ENCODE measurements at places on chromosomes 5 and 9.

DNA sequence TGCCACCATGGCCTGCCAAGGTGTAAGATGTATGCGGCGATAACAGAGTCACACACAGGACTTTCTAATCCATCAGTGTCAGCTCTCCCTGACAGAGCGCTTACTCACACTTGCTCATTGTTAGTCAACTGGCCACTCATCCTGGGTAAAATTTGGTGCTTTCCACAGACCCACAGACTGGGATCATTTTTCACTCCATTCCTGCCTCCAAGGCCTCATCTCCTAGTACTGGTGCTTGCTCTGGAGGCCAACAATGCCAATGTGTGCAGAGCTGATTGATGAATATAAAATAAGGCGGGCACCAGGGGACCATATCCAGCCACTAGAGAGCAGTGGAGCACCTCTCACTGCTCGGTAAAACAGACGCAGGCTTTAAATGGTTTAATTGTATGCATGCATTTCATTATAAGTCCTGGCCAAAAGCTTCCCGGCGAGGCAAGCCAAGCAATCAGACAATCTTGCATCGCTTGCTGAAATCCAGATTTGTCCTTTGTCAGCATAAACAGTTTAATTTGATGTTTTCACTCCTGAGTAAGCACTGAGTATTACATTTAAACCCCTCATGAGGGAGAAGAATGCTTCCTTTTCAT is 22.3 kb downstream of the PSMB7 start:
- DNase-seq = peak; percentile 33

GRCh38 chr5:177499842-177500241 is 2.4 kb upstream of the PDLIM7 start:
- no peak for DNase-seq

DNA sequence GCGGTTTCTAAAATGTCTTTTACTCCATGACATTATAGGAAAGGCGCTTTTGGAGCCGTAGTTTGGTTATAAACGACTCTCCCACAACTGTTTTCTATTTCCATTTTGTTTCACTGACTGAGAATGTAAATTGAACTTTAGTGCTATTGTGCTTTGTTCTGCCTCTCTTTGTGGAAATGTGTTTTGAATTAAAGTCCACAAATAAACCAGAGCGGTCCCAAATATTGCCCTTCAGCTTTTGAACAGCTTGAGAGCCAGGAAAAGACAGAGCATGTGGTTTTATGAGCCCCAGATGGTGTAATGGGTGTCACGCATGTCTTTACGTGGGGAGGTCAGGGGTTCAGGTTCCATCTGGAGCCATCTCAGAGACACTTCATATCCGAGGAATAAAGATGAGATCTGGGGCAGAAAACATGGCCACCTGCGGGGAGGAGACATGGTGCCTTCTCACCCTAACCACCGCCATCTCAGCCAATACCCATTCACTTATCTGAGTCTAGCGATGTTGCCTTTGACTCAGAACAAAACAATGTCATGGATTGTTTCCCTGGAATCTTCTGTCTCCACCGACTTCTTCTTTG is 42.5 kb upstream of the ROR2 start:
- no peak for DNase-seq

DNA sequence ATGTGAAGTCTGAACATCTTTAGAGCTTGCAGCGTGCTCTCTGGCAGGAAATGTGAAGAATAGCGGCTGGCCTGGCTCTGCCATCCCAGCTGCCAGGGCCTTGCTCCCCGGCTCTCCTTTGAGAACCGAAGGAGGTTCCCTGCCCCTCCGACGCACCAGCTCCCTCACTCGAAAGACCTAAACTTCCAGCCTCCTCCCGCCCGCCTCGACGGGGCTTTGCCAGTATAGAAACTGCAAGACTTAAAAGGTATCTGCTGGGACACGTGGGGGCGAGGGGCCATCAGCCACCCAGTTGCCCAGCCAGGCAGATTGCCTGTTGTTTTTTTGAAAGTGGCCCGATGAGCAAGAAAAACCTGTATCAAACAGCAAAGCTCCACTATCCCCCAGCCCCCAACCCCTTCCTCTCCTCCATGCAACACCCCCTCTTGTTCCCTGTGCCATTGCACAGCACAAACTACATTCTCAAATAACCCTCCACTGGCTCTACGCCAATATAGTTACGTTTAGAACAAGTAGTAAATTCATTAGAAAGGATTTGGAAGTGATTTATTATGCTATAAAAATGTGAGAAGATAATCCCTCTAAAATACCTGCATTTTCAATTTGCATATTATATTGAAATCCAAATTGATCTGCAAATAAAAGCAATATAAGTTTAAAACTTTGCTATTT is 331.9 kb downstream of the MED10 start:
- DNase-seq = no peak

DNA sequence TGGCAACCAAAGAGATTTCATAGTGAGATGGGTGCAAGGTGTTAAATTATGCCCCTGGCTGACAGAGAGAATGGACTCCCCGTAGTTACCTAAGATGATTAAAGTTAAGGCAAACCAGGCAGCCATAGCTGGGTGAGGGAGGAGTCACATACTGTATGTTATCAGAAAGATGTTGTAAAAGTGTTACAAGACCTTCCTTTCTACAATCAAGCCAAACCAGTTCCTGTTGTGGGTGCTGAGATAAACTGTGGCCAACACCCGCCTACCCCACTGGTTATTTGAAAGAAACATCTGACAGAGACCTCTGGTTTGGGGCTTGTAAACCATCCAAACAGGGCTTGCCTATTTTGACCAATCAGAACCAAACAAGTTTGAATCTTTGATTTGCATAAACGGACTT is 684.7 kb upstream of the NUDT12 start:
- DNase-seq = no peak

DNA sequence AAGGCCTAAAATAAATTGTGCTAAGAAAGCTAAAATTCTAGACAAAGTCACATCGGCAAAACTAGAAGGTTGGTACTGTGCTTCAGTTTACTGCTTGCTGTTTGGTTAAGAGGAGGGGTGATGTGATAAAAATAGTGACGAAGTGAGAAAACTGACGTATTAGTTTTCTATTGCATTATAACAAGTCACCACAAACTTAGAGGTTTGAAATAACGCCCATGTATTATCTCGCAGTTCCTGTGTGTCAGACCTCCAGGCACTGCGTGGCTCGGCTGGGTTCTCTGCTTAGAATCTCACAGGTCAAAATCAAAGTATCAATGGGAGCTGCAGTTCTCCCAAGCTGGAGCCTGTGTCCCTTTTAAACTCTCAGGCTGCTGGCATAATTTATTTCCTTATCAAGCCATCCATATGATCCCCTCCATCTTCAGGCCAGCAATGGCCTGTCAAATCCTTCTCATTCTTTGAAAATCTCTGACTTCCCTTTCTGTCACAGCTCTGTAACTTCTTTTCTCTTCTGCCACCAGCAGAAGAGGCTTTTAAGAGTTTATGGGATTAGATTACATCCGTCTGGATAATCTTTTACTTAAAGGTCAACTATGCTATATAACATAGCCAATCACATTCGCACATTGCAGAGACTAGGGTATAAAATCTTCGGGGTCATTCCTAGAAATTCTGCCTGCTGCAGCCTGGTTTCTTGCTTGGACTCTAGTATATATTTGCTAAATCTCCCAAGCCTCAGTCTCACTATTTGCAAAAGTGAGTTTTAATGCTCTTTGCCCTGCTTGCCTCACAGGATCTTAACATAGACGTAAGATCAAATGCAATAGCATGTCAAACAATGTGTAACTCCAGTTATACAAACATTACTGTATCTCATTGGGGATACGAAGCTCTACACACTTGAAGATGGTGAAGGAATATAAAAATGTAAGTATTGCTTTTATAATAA is 104.0 kb upstream of the CDKN2B start:
- DNase-seq = no peak

- no peak for DNase-seq
Measured at GRCh38 chr9:87513161-87513560, 15.5 kb downstream of the DAPK1 start.

Data from NCI-H1694 (cell line).